ENCODE measurements at places on chromosomes 5 and 9. TPM values are rescaled to one million over a fixed set of nuclear protein-coding genes. Genes with fewer than 3 reads are reported as not detected.

- DNase-seq = no peak
Observed at GRCh38 chr9:104286187-104286586, 192.1 kb downstream of the SMC2 start.

- DNase-seq = no peak
Observed at GRCh38 chr5:25448190-25448621, 803.4 kb upstream of the CDH10 start.

GRCh38 chr5:163880302-163880701 lies 374.9 kb downstream of the MAT2B start:
- DNase-seq = no peak

DNA sequence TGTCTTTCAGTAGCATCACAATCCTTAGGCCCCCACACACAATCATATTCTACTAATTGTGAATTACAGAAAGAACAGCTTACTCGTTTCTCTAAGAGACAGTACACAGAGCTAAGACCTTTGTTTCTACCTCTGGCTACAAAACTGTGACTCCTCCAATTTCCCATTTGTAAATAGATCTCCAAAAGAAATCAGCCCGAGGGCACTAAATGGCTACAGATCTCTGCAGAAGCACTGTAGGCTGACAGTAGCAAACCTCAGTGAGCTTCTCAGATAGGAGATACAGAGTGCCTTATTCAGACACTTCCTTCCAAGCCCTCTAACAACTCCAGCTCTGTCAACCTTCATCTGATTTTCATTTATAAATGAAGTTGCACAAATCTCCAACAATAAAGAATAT lies 51.0 kb downstream of the EFNA5 start:
- no peak for DNase-seq

GRCh38 chr5:77996943-77997342 lies 220.8 kb upstream of the TBCA start:
- DNase-seq = no peak

- no peak for DNase-seq
Observed at GRCh38 chr5:147346006-147346561, 111.3 kb downstream of the STK32A start.

GRCh38 chr5:68502531-68502930 lies 287.0 kb downstream of the PIK3R1 start:
- no peak for DNase-seq

Gene CDX1
- total RNA-seq = 0.29 TPM

Gene SVEP1
- 13.1 TPM for total RNA-seq

Gene GGTA1
- 8.4 TPM for total RNA-seq

Measured in mucosa of gallbladder (tissue), 1 donor.